LNCaP clone FGC (cell line): ENCODE measurements at places on chromosomes 2 and 18.

GRCh38 chr2:240564561-240565332 lies 3.5 kb upstream of the RNPEPL1 start:
- DNase-seq = no peak

DNA sequence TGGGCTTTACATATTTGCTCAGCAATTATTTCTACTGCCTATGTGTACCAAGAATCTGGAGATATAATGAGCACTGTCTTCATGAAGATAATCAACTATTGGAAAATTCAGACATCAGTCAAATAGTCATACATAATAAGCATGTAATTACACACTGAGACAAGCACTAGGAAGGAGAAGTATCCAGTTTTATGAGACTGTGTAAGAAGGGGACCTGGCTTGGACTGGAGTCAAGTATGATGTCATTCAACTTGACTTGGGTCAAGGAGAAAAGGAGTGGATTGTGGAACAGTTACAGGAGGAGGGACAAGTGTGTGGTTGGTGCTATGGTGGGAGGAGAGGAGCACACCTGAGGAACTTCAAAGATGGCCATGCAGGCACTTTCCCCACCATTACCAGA lies 419.8 kb upstream of the TRIB2 start:
- no peak for DNase-seq

GRCh38 chr2:200189964-200190363 lies 116.5 kb upstream of the SPATS2L start:
- DNase-seq = no peak

DNA sequence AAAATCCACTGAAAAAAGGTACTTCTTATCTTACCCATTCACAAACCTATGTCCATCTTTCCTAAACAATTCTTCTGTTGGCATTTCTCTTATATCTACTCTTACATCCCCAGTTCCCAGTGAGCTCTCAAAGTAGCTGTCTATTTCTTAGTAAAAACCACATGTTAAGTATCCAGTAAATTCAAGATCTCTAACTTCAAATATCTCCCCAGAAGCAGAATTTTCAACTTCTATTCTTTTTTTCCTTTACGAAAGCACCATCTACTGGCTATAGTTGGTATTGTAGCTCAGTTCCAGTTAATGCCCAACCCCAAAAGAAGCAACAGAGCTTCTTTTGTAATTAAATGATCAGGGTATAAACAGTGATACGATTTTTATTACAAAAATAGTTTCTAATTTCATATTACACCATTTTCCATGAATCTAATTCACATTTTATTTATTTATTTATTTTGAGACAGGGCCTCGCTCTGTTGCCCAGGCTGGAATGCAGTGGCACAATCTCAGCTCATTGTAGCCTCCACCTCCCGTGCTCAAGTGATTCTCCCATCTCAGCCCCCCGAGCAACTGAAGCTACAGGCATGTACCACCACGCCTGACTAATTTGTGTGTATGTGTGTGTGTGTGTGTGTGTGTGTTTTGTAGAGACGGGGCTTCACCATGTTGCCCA lies 28.5 kb downstream of the HRH4 start:
- DNase-seq = no peak

GRCh38 chr2:11123856-11124759 lies 31.2 kb upstream of the SLC66A3 start:
- peak; percentile 34 for DNase-seq

- DNase-seq = no peak
Measured at GRCh38 chr18:49486134-49486533, 900 bp downstream of the C18orf32 start.

- DNase-seq = no peak
Measured at GRCh38 chr18:52394602-52395001, 54.6 kb downstream of the DCC start.

GRCh38 chr2:157194097-157194688 lies 63.3 kb upstream of the GALNT5 start:
- peak; percentile 23 for DNase-seq

- DNase-seq = no peak
Measured at GRCh38 chr18:72721330-72721729, 146.5 kb downstream of the NETO1 start.
